ENCODE measurements at places on chromosomes 3 and 15. TPM values are rescaled to one million over a fixed set of nuclear protein-coding genes. Genes with fewer than 3 reads are reported as not detected.

- DNase-seq: no peak
These were observed 384.7 kb downstream of the PDCD6IP start for GRCh38 chr3:34183114-34183513.

- no peak for DNase-seq
These were observed 13.3 kb downstream of the SEMA3G start for GRCh38 chr3:52431459-52432223.

- no peak for DNase-seq
These were observed 156.0 kb upstream of the ROPN1 start for GRCh38 chr3:124147946-124148345.

CHDH gene
- polyA plus RNA-seq: 2.8 TPM

DPP8 gene
- 7.6 TPM for polyA plus RNA-seq
